ENCODE measurements at places on chromosomes 4 and X.

DNA sequence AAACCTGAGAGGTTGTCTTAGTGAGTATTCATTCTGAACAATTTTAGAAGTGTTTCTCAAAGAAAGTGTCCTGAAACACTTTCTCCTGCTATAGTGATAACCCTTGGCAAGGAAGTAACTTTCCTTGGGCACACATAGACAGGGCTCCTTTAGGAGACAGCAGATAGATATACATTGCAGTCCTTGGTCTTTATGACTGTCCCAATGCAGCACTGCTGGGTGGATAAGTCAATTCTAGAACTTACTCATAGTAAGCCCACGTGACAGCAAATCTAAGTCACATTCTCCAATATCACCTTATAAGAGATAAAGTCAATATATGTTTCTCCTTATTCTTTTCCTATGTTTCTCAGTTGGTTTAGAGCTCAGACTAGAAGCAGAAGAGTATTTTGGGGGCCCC lies 46.7 kb downstream of the GPRASP3 start:
- no peak for DNase-seq

DNA sequence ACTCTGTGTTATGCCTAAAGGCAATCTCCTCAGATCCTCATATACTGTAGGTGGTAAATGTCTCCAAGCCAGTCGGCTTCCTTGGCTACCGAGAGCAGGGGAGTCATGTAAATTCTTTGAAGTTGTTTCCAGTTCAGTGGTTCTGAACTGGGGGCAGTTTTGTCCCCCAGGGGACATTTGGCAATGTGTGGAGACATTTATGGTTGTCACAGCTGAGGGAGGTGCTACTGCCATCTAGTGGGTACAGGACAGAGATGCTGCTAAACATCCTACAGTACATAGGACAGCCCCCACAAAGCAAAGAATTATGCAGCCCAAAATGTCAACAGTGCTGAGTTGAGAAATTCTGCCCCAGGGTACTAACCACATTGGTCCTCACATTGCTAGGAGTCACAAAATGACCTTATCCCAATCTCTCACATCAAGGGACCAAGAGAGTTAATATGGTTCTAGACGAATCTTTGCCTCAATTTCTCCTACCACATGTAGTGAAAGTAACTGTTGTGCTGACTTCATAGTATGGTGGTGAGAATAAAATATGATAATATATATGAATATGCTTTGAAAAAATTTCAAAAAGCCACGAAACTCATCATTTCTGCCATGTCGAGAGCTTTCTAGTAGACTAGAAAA lies 104.4 kb upstream of the ARHGAP24 start:
- DNase-seq, result no peak

DNA sequence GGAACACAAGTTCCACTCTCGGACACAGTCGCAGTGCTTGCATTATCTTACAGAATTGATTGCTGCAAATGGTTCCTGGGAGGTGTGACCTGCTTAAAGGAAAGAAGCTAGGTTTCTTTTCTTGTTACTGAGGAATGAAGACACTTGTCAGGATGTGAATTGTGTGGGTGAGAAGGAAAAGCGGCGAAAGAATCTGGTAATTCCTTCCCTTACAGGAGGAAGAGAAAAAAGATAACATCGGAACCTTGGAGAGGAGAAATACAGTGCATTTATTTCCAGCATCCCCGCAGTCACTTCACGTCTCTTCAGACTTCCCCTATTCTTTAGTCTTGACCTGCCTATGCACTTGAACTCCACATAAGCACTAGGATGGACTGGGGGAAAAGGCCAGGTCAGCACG lies 389 bp upstream of the CCSER1 start:
- DNase-seq, result no peak

DNA sequence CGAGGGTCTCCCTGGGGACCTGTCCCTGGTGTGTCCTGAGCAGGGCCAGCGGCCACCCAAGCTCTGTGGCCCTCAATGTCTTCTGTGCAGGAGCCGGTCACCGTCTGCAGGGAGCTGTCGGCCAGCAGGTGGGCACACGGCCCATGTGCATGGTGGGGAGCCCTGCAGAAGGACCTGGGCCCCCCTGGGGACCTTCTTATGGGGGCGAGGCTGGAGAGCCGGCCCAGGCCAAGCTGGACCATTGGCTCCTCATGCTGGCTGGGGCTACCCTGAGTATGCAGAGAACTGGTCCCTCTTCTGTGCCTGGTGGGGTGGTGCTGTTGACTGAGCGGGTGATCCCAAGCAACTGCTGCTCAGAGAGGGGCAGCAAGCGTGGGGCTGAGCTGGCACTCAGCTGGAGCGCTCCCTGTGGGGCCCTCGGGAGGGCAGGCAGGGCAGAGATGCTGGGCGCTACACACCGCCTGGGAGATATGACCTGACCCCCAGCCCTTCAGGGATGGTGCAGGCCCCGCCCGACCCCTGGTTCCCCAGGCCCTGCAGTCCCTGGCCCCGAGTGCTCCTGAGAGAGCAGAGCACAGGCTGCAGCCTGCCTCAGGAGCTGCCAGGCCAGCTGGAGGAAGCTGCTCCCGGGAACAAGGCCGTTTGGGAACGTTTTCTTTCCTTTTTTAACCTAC lies 14.8 kb downstream of the NAT8L start:
- no peak for DNase-seq

- DNase-seq, result no peak
These were observed 13.7 kb upstream of the HTRA3 start for GRCh38 chr4:8255698-8256441.

Measured in stimulated activated CD4-positive, alpha-beta T cell treated with anti-CD3 and anti-CD28 coated beads, TNF-alpha, amount 100 ng/mL, for 1 hour (primary cell).